ENCODE measurements at places on chromosomes 4 and X. TPM values are rescaled to one million over a fixed set of nuclear protein-coding genes. Genes with fewer than 3 reads are reported as not detected.

DNA sequence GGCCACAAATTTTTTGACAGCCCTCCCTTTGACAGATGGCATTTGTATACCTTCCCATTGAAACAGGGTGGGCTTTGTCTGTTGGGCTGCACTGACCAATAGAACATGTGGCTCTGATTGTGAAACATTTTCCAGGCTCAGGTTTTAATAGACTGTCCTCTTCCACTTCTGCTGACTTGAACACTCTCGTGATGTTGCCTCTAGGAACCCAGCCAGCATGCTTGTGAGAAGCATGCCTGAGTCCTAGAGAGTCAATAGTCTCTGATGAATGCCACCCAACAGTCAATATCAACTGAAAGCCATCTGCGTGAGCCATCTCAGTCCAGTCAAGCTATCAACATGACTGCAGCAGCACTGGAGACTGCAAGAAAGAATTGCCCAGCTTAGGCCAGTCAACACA, 290.0 kb downstream of the SLC7A11 start:
- no peak for DNase-seq

The FAM53A gene
- 1.9 TPM for total RNA-seq

DNA sequence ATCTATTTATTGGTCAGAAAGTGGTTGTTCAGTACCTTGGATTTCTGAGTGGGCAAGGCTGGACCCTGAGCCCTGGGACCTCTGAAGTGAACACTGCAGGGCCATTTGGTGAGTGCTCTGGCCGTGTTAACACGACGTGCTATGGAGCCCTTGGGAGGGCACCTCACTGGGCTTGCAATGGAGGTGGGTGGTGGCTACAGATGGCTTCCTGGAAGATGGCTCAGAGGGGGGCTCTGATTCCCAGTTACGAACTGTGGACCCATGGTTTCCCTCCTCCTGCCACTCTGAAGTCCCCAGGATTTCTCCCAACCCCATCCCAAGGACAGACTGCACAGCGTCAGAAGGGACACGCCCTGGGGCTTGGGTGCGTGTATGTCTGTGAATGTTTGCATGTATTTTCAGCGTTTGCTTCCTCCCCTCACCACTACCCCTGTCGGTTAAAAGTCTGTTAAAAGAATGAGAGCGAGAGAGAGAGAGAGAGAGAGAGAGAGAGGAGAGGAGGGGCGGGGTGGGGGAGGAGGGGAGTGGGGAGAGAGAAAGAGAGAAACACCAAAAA, 3.7 kb upstream of the RHOH start:
- DNase-seq, result no peak

- no peak for DNase-seq
Measured at GRCh38 chr4:40525752-40526598, 103.7 kb downstream of the RBM47 start.

DNA sequence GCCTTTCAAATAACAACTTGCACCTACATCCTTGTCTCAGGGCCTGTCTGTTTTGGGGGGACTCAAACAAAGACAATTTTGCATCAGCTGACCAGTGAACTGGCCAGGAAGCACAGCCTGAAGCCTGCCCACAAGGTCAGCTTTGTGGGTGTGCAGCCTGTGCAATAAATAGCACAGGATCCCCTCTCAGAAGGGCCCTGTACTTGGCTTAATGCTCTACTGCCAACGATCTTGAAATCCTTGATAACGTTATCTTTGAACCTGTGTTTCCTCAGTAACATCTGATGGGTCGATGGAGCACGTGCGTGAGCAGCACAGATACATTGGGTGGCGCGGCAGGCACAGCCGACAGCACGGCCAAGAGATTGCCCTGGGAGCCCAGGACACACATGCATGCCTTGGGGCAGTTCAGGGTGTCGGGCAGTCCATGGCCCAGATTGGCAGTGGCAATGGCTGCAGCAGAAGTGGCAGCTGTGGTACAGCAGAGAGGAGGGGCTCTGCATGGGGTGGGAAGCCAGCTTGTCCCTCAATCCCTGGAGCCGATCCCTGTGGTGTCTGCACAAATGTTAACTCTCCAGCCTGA, 58.8 kb upstream of the ATP6AP2 start:
- no peak for DNase-seq

The PLAC1 gene
- total RNA-seq, result 3.0 TPM

The DIPK2B gene
- total RNA-seq, result 12.0 TPM

- no peak for DNase-seq
Measured at GRCh38 chr4:20621476-20621875, 78.8 kb upstream of the PACRGL start.

The TLR10 gene
- total RNA-seq, result 0.15 TPM

DNA sequence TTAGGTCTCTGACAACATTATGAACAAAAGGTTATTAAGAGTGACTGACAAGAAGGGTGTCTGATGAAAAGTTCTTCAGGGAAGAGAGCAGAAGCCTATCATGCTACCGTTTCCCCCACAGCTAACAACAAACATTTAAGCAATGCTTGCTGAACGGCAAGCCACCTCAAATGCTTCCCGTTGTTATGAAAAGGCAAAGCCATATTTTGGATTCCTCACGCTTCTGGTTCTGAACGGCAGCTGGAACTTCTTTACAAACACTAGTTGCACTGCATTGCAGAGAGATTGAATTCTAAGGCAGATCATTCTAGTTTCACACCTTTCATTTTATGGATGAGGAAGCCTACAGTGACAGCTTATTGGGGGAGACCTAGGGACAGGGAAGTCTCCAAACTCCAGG, 48.6 kb upstream of the NAP1L5 start:
- DNase-seq, result no peak

The WDR17 gene
- 0.48 TPM for total RNA-seq

- no peak for DNase-seq
Measured at GRCh38 chr4:168240821-168241220, 77.7 kb downstream of the DDX60 start.

- DNase-seq, result no peak
Measured at GRCh38 chr4:82235346-82235745, 138.4 kb downstream of the HNRNPD start.

GRCh38 chrX:115894087-115894486, 276.5 kb upstream of the AGTR2 start:
- DNase-seq, result no peak

The MAGEA2B gene
- not detected for total RNA-seq

DNA sequence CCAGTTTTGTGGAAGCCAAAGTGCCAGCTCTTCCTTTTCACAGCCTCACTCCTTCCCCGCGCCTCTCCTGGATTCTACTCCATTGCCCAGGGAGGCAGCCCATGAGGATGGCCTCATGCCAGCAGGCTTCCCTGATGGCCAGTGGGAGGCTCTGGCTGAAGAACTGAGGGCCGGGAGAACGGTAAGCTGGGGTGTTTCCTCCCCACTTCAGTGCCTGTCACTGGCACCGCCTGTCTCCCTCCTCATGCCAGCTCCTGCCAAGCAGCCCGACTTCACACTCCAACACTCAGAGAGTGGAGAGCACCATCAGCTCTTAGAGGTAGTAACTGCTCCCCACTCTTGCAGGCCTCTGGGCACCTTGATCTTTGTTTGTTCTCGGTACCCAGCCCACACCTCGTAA, 46.9 kb upstream of the STIM2 start:
- DNase-seq, result no peak

The SCML2 gene
- 1.6 TPM for total RNA-seq

GRCh38 chrX:41033299-41033698, 51.9 kb upstream of the USP9X start:
- no peak for DNase-seq

The KLHL13 gene
- 3.0 TPM for total RNA-seq

The MAB21L2 gene
- total RNA-seq, result not detected

DNA sequence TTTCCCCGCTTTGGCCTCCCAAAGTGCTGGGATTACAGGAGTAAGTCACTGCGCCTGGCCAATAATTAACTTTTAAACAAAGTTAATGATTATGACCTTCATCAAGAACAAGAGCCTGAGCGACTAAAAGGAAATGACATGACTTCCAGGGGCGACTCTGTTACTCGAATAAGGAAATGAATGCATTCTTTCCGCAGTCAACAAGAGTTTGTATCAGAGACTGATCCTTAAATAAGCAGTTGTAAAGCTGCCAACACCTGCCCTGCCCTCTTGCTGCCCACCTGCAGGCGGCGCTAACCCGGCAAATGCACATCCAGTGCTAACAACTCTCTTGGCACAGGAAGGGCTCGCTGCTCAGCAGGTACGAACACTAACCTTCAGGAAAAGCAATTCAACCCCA, 27.3 kb downstream of the WDR1 start:
- DNase-seq, result peak; percentile 65

- no peak for DNase-seq
Measured at GRCh38 chr4:7864685-7865084, 75.0 kb downstream of the AFAP1 start.

DNA sequence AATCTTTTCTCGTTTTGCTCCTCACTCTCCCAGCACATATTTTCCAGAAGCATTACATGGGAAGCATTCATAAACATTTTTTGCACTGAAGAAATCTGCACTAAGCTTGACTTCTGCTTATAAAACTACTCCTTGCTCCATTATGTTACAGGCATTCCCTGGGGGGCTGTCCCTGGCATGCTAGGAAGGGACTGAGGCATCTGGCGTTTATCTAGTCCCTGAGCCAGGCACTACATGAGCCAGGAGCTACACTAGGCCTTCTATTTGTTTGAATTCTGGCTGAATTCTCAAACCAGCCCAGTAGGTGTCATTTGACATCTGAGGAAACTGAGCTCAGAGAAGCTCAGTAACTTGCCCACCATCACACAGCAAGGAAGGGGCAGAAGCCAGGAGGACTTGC, 43.3 kb downstream of the NHSL2 start:
- DNase-seq, result no peak

DNA sequence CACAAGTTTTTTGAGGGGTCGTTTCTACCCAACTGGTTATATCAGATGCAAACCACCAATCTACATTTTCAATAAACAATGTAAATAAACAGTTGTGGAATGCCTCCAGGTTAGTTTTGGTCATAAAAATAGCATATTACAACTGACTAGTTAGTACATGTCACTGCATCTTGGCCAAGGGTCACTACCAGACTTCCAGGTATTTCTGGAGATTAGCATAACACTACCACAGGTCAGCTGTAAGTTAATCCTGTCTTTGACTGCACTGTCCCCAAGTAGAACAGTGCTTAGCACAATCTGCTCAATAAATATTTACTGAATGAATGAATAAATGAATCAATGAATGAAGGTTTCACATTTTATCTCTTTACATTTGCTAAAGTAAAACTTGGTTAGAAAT, 64.4 kb downstream of the TBC1D19 start:
- no peak for DNase-seq

- no peak for DNase-seq
Measured at GRCh38 chr4:113222471-113222870, 173.0 kb downstream of the ANK2 start.

The PHOX2B gene
- total RNA-seq, result not detected

DNA sequence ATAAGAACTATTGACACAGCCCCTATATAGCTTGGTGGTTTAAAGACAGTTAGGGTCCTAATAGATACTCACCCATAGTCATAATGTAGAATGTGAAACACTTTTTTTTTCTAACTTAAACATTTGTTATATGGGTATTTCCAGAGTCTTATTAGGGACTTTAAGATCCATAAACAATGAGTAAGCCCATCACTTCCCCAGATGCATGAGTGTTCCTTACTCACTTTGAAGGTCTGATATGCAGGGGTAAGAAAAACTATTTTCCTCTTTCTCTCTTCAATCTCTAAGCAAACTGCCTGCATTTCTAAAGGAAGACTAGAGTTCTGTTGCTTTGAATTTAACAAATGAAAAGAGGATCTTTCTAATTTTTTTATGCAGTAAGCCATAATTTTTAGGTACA, 443.6 kb upstream of the PITX2 start:
- DNase-seq, result no peak

The SH2D1A gene
- 0.15 TPM for total RNA-seq

DNA sequence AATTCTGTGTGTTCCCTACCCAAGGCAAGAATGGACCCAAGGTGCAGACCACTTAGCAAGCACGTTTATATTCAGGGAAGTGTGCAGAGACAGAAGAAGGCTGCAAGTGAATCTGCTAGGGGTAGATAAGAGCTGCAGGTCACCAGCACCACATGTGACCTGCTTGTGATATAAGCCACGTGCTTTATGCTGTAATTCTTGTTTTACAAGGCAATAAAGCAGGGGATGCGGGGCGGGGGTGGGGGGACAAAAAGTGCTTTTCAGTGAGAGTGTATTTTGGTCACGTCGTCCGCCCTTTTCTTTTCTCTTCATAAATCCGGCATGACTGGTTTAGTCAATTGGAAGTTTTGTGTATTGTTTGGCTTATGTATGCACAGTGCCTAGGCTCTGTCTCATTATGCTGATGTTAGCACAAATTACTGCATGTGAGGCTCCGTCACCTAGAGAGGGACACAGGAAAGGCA, 192.7 kb downstream of the RBMX2 start:
- no peak for DNase-seq

The CT45A5 gene
- total RNA-seq, result not detected

- DNase-seq, result peak; percentile 13
Measured at GRCh38 chrX:81195712-81196111, 6.0 kb downstream of the HMGN5 start.

The PCYT1B gene
- not detected for total RNA-seq

- no peak for DNase-seq
Measured at GRCh38 chr4:71635139-71635748, 148.6 kb downstream of the GC start.

DNA sequence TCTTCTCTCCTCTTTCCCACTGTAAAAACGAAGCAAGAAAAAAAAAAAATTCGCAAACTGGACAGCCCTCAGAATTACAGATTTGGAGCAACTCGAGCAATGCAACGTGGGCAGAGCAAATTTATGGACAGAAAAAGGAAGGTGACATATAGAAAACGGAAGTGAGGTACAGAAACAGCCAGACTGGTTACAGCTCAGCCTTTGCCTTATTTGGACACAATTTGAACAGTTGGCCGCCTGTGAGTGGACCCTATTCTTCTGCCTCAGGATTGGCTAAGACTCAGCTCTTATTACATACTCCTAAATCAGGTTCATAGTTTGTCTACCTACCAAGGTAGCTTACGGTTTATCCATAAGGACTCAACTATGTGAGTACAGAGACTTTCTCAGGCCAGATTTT, 98.8 kb downstream of the SOWAHB start:
- DNase-seq, result no peak

The DMD gene
- 145 TPM for total RNA-seq

DNA sequence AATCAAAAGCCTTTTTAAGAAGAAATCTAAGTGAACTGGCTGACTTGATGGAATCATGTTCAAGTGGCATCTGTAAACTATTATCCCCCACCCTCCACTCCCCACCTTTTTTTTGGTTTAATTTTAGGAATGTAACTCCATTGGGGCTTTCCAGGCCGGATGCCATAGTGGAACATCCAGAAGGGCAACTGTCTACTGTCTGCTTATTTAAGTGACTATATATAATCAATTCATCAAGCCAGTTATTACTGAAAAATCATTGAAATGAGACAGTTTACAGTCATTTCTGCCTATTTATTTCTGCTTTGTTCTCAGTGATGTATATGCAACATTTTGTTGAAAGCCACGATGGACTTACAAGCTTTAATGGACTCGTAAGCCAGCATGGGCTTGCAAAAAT, 162.3 kb downstream of the STIM2 start:
- no peak for DNase-seq

The AFP gene
- not detected for total RNA-seq

Measured in psoas muscle (tissue), 8 donors.